Iris pigment epithelial cell (primary cell): ENCODE measurements at places on chromosomes 12 and 14.

GRCh38 chr14:101582294-101582693, 21.0 kb downstream of the DIO3 start:
- DNase-seq: no peak

GRCh38 chr12:69630191-69630590, 19.5 kb upstream of the LRRC10 start:
- DNase-seq: no peak

- no peak for DNase-seq
These were observed 150.6 kb downstream of the BCAT1 start for GRCh38 chr12:24798335-24798734.

DNA sequence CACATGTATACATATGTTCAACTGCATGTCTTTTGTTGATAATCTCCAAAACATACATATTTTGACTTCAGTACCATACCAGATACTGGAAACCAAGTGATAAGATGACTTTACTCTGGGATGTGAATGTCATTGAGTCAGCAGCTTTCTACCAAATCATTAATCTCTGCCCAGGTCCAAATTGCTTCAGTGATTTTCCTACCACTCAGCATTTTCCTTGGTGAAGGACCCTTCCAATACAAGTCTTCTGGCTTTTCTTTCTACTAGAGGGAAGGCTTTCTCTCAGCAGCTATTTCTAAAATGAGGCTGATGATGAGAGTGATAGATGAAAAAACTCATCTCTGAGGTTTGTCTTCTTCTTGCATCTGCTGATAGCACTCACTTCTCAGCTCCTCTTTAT, 1008.5 kb downstream of the NRXN3 start:
- no peak for DNase-seq

- no peak for DNase-seq
These were observed 334.1 kb downstream of the ALG10 start for GRCh38 chr12:34356233-34356987.

DNA sequence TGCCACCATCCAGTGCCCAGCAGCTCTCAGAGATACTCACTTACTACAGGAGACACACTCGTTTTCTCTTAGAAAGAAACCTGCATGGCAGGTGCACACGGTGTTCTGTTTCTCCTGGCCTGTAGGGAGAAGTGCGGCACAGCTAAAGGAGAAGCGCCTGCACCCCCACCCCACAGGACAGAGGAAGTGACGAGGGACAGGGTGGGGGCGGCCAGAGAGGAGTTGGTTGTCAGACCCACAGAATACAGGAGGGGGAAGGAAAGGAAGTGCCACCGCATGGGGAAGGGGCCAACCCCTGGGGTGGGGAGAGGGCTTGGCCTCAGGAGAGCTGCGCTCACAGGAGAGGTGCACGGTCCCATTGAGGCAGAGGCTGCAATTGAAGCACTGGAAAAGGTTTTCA, 8.8 kb downstream of the TNFRSF1A start:
- DNase-seq: no peak

DNA sequence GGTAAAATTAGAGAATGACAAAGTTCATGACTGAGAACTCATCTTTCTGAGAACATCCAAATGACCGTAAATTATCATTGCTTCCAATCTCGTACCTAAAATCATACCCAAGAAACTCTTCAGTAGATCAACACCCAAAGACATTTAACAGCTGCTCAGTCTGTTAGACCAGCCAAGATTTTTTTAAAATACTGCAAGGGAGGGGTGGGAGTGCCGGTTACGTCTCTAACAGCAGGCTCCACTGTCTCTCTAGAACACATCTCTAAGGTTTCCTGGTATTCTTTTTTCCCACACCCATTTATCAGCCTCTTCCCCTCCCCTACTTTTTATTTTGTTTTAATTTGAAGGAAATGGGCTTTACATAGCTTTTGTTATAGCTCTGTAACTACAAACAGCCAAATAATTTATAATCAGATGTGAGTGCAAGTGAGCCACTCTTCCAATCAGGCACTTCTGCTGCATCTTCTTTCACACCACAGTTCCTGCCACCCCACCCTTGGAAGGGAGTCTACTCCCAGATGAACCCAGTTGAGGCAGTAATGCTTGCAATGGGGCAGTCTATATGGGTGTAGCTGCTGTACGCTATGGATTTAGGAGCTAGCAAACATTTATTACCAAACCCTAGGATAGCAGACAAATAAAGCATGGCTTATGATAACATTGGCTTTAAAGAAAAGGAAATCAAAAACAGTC, 21.9 kb downstream of the PTPRB start:
- DNase-seq: no peak

DNA sequence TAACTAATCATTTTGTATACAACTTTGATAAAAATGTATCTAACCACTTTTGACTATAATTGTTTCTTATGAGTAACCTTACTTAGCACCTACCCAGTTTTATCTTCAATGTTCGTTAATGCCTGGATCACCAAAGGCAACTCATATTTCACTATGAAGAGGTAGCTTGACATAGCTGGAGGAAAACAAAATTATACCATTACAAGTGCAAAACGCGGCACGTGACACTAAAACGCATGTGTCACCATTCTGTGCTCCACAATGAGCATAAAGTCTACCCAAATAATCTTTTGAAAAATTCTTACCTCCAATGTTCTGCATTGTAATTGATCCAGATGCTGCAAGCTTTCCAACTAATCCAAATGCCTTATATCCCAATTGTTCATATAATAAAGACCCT, 5.8 kb downstream of the SLC38A2 start:
- no peak for DNase-seq

DNA sequence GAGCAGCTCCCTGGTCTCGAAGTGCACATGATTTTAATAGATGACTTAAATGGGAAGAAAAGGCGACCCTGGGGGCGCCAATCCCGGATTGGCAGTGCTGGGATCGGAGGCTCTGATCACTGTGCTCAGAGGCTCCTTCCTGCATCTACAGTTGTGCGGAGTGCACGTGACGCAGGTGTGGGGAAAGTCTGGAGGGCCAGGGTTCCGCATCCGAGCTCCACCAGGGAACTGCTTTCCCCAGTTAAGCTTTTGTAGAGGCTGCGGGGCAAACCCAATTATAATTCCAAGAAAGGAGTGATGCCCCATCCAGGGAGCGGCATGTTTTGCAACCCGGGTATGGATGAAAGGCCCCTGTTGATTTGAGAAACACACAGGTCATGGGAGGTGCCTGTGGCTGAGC, 36.5 kb downstream of the ELK3 start:
- no peak for DNase-seq

GRCh38 chr12:127143020-127143419, 1124.0 kb upstream of the TMEM132C start:
- no peak for DNase-seq

DNA sequence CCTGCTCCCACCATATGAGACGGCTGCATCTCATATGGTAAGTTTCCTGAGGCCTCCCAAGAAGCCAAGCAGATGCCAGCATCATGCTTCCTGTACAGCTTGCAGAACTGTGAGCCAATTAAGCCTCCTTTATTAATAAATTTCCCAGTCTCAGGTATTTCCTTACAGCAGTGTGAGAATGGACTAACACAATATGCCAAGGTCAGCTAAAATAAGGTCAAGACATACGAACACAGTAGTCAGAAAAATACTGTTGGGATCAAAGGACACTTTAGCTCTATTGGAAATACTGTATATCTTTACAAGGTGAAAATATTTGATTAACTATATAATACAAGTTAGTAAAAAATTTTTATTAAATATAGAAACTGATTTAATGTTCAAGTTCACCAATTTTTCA, 28.8 kb downstream of the SEL1L start:
- no peak for DNase-seq

DNA sequence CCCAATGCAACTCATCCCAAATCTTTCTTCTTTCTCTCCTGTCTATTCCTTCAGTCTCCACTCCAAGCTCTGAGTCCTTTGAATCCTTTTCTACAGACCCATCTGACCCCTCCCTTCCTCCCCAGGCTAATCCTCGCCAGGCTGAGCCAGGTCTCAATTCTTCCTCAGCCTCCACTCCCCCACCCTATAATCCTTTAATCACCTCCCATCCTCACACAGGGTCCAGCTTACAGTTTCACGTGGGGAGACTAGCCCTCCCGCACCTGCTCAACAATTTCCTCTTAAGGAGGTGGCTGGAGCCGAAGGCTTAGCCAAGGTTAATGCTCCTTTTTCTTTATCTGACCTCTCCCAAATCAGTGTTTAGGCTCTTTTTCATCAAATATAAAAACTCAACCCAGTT, 63.8 kb downstream of the MOK start:
- no peak for DNase-seq

GRCh38 chr12:6684609-6685008, 4.6 kb downstream of the ZNF384 start:
- DNase-seq: no peak

DNA sequence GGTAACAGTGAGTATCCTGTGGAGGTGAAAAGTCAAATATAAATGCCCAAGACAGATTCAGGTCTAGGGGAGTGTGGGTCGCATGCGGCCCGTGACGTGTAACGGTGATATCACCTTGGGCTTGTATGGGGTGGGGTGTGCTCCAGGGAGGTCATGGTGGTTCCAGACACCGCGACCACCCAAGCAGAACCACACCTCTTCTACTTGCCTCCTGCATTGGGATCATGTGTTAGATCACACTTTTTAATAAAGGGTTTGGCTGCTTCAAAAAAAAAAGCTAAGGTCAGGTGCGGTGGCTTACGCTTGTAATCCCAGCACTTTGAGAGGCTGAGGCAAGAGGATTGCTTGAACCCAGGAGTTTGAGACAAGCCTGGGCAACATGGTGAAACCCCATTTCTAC, 4.5 kb downstream of the FBLN5 start:
- no peak for DNase-seq

GRCh38 chr14:85853996-85854526, 324.1 kb downstream of the FLRT2 start:
- peak; percentile 1 for DNase-seq

DNA sequence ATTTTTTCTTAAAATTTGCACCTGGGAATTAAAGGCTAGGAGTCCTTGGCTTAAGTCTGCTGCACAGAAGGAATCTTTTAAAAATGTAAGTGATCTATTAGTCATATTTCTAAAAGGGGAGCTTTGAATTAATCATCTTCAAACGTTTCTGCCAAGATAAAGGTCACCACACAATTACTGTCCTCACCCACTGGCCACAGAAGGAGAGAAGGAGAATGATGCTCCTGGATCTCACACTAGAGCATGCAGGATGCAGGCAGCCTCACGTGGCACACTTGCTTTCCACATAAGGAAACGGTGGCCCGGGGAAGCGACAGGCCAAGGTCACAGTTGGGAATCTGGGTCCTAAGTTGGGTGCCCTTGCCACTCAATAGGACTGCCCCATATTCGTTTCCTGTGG, 16.9 kb downstream of the PLEKHG7 start:
- DNase-seq: peak; percentile 42

- peak; percentile 50 for DNase-seq
These were observed 59.4 kb downstream of the DDX51 start for GRCh38 chr12:132084621-132085290.

DNA sequence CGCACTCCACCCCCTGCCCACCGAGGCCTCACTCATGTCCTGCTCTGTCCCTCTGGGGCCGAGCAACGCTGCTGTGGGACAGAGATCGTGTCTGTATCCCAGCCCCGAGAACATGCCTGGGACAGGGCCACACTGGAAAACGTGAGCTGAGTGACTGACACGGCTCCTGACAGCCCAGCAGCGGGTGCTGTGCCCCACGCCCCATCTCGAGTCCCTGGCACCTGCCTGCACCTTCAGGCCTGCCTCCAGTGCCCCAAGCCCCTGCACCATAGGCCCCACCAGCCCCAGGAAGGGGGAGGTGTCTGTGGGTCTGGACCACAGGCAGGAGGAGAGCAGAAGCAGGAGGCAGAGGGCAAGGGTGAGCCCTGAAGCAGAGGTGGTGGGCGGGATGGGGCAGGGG, 34.6 kb upstream of the UBC start:
- DNase-seq: no peak

DNA sequence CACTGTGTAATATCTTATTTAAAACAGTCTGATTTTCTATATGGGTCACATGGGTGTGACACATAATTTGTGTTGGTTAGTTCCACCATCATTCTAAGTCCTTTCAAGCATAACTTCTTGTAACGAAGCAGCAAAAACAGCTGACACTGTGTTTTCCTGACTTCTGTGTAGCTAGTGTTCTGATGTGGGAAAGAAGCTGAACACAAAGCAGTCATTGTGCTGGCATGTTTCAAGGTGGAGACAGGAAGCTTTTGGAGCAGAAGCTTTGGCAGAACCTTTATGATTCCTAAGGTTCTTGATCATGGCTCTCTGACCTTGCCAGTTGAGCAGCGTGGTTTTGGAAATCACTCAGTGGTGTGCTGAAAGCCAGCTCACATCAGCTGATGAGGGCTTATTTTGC, 351.7 kb upstream of the MDGA2 start:
- DNase-seq: no peak

- DNase-seq: peak; percentile 25
These were observed 390.6 kb downstream of the PRKD1 start for GRCh38 chr14:29536886-29537511.

DNA sequence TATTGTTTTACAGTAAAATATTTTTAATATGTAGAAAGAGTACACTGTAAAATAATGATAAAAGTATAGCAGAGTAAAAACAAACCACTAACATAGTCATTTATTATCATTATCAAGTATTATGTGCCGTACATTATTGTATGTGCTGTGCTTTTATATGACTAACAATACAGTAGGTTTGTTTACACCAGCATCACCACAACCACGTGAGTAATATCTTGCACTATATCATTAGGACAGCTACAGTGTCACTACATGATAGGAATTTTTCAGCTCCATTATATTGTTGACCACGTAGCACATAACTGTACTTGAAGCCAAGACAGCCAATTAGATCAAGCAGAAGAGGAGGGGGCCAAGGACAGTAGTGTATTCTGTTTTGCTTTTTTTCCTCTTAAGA, 415.4 kb downstream of the RAD51B start:
- DNase-seq: peak; percentile 55

DNA sequence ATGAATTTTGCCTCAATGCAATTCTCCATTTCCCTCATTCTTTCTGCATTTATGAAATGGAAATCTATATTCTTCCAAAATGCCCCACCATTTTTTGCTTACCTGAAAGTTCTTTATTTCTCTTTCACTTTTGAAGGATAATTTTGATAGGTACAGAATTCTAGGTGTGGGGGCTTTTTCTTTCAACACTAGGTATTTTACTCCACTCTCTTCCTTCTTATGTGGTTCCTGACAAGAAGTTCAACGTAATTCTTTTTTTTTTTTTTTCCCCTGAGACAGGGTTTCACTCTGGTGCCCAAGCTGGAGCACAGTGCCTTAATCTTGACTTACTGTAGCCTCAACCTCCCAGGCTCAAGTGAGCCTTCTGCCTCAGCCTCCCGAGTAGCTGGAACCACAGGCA, 26.3 kb upstream of the OASL start:
- no peak for DNase-seq
